ENCODE measurements at places on chromosomes 2 and 18.

GRCh38 chr2:182248362-182248761 is 178.5 kb downstream of the PDE1A start:
- DNase-seq = no peak

DNA sequence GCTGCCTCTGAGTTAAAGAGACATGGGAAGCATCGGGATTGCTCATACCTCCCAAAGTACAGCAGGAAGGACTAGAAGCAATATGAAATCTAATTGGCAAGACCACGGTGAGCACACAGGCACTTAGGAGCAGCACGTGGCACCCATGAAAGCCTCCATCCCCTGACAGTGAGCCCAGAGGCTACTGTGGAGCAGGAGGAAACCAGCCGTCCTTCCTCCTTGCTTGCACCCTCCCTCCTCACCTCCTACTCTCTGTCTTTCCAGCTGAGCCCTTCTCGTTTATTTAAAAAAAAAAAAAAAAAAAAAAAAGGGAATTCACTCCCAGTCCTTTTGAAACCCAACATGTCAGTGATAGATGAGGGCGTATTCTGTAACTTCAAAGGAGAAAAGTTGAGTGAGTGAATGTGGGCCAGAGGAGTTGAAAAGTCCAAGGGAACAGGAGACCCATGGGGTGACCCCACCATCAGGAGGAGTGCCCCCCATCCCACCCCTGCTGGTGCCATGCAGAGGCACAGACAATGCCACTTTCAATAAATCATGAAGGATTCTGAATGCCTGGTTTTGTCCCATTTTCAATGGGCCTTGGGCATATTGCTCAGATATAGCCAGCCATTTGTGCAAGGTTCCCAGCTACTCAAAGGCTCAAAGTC is 96.6 kb upstream of the ALPP start:
- no peak for DNase-seq

- DNase-seq = no peak
These were observed 133.4 kb downstream of the CABLES1 start for GRCh38 chr18:23268641-23269040.

- DNase-seq = no peak
These were observed 87.4 kb downstream of the EML4 start for GRCh38 chr2:42256505-42256904.

- DNase-seq = no peak
These were observed 726 bp upstream of the SS18 start for GRCh38 chr18:26091047-26091630.

DNA sequence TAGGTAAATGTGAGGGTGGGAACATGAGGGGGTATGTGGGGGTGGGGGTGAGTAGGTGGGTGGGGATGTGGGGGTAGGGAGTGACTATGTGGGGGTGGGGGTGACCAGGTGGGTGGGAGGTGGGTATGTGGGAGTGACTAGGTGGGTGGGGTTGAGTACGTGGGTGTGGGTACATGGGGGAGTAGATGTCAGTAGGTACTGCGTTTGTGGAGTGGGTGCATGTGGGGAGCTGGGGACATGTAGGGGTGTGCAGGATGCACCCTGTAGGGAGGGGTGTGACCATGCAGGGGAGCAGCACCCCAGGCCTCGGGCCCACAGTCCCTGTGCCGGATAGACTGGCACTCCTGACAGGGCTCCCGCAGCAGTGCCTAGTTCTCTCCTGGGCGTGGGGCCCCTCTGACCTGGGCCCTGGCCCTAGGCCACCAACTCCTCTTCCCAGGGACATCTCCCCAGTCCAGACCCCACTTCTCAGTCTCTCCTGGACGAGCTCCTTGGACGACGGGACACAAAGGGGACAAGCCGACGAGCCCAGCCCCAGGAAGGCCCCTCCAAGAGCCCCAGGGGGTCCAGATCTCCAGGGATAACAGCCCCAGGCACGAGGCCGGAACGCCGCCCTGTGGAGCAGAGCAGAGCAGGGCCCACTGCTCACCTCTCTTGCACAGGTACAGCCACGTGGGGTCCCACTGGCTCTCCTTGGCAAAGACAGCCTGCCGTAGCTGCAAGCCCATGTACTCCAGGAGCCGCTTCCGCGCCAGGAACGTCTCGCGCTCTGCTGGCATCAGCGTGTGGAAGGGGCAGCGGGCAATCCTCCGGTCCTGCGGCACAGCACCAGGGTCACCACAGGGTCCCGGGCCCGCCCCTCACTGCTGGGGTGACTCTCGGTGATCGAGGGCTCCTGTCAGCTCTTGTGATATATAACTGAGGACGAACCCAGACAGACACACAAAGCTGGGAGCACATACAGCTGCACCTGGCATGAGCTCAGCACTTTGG is 58.2 kb downstream of the ANKMY1 start:
- no peak for DNase-seq

GRCh38 chr18:11119550-11119949 is 29.8 kb downstream of the PIEZO2 start:
- no peak for DNase-seq

GRCh38 chr2:177888581-177888980 is 184.0 kb downstream of the PDE11A start:
- no peak for DNase-seq

GRCh38 chr2:219861307-219861706 is 233.9 kb downstream of the SLC4A3 start:
- DNase-seq = no peak

GRCh38 chr2:79774016-79774415 is 261.2 kb downstream of the CTNNA2 start:
- no peak for DNase-seq

DNA sequence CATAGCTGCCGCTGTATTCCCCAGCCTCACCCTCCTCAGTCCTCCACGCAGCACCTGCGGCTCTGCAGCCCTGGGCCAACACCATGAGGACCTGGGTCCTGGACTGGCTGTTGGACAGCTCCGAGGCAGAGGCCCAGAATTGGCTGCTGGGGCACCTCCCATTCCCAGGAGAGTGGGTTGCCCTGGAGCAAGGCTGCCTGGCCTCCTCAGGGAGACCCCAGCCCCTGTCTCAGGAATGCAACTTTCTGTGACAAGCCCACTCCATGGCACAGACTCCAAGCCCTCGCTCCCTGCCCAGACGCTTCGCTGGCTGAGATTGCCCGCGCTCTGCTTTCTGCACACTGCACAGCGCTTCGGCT is 33.0 kb downstream of the CYP26B1 start:
- DNase-seq = no peak

All from stimulated activated CD8-positive, alpha-beta memory T cell treated with anti-CD3 and anti-CD28 coated beads, Interleukin-7, amount 100 ng/mL, for 4 hours (primary cell).